ENCODE measurements at places on chromosomes 5 and 9.

DNA sequence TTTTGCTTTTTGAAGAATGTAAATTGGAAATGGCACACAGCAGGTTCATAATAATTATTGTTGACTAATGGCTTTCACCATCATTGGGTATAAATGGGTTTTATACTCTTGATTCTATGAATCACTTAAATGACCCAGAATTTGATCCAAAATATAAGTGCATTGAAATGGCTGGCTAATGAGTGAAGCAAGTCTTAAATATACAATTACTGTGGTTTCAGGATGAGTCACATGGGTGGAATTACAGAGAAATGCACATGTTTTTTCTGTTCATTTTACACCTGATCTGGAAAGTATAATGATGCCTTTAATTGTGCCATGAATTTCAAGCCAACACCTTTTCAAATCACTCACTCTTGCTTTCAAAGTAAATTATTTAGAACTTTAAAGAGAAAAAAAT, 380.8 kb upstream of the CD180 start:
- DNase-seq: peak; percentile 26

DNA sequence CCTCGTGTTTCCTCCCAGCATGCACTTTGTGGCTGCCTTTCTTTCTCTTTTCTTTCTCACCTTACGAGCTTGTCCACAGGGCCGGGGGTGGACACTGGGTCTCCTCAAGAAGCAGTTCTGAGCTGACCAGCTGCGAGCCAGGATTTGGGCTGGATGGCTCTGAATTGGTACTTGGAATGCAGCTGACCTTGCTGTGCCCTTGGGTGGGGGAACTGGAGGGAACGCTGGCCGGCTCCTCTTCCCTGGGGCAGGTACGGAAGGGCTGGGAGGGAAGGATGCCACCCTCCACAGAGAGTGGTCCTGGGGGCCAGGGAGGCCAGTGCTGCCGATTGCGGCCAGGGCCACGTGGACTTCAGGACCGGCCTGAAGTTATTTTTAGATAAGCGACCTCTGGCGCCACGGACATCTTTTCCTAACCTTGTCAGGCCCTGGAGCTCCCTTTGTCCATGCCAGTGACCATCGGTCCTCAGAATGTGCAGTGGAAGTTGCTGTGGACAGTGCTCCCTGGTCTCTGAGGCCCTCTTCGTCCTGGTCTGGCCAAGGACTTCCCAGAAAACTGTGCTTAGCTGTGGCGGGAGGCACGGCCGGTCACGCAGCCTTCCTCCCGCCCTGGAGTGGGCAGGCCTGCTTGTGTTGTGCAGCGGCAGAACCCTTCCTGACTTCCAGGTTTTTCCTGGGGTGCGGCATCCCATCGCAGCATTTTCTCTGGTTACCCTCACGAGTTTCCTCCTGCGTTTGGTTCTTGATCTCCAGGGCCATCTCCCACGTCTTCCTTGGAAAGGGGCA, 13.5 kb upstream of the AHRR start:
- no peak for DNase-seq

GRCh38 chr9:77707383-77708063, 59.4 kb upstream of the GNA14 start:
- DNase-seq: peak; percentile 97

DNA sequence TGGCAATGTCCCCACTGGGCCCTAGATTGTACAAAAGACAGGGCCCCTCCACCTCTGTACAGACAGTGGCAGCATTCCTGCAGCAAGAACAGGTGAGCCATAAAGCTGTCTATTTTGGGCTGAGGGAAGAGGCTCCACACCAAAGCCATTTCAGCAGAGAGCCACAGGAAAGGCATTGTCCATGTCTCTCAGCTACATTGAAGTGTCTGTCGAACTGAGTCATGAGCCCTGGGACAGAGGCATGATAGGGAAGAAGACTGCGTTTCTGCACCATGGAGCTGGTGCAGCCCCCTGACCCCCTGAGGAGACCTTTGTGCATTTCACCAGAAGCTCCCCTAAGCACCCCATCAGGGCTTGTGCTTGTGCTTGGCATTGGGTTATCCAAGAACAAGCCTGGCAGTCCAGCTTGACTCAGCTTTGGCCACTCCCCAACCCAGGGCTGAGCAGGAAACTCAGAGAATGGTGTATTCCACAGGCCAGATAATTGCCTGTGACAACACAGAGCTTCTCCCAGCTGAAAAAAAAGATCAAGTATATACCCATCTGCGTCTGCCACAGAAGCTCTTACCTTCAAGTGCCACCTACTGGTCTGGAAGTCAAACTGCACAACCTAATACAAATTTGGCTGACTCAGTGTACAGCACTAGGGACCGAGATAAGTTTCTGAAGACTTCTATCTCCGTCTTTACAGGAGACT, 5.9 kb upstream of the FRMD3 start:
- peak; percentile 89 for DNase-seq

DNA sequence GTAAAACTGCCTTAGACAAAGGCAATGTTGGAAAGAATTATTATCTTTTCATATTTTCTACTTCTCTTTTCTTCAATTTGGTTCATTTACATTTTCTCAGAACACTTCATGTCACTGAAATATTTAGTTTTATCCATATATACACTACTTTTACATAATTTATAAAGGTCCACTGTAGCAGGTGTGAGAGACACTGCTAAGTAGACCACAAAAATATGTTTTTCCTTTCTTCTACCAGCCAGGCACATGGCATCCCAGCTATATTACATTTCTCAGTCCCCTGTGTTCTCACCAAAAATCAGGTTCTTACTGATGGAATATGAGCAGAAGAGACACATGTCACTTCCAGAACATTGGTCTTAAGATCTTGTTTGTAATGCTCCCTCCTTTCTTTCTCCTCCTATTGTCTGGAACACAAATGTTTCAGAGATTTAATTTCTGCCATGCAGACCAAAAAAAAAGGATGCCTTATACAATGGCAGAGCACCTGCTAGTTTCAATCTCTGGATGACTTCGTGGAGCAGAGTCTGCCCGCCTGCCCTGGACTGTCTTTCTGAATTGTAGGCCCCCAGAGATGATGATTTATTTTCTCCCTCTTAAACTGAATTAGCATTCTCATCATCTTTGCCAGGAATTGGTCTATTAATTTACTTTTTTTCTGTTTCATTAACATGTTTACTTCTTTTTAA, 125.4 kb upstream of the ACOT12 start:
- no peak for DNase-seq

GRCh38 chr9:128723352-128723865, 518 bp downstream of the ZDHHC12 start:
- no peak for DNase-seq

DNA sequence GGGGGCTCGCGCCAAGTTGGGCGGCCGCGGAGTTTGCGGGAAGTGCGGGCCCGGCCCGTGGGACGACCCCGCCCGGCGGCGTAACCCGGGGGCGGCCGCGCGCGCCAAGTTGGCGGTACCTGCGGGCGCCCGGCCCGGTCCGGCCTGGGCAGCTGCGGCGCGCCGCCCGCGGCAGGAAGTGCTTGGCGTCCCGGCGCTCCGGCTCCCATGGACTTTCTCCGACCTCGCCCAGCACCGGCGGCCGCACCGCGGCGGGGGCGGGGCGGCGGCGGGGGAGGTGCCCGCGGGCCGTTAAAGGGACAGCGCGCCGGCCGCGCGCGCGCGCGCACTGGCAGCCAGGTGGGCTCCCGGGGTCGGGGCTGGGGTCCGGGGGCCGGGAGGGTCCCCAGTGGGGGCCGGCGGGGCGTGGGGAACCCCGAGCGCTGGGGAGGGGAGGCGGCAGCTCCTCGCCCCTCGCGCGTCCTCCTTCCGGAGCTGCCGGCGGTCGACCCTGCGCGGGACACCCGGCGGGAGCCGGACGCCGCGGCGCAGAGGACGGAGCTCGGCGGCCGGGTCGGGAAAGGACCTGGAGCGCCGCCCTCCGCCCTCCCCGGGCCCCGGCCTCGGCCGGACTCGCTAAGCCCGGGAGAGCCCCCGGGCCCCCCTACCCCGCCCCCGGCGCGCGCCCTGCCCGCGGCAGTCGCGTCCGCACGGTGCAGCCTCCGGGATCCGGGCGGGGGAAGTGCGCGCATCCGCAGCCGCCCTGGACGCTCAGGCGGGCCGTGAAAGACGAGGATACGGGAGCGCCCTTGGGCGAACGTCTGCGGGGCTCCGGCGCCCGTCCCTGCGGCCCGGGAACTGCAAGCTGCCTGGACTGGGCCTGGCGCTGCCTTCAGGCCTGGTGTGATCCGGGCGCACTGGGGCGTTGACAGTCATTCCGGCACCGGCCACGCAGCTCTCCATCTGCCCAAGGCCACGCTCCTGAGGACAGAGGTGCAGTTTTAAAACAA, at the start of gene NACC2:
TSS of gene NACC2 (minus strand) at position 220 of the 989 bp plus-strand sequence. CDS start 44,768 bp downstream, outside the sequence.
- peak; percentile 84 for DNase-seq

GRCh38 chr9:98732801-98733200, 24.1 kb upstream of the GABBR2 start:
- no peak for DNase-seq

GRCh38 chr5:14663734-14664269, 716 bp upstream of the OTULIN start:
- DNase-seq: peak; percentile 63

DNA sequence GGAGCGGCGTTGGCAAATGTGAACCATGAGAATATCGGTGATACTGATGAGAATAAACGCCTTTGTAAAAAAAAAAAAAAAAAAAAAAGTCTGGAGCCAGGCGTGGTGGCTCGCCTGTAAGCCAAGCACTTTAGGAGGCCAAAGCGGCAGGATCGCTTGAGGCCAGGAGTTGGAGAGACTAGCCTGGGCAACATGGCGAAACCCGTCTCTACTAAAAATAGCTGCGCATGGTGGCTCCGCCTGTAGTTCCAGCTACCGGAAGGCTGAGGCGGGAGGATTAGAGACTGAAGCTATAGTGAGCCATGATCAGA, 425 bp upstream of the NFX1 start:
- no peak for DNase-seq

- DNase-seq: no peak
Measured at GRCh38 chr9:79014929-79015699, 556.7 kb upstream of the TLE4 start.

DNA sequence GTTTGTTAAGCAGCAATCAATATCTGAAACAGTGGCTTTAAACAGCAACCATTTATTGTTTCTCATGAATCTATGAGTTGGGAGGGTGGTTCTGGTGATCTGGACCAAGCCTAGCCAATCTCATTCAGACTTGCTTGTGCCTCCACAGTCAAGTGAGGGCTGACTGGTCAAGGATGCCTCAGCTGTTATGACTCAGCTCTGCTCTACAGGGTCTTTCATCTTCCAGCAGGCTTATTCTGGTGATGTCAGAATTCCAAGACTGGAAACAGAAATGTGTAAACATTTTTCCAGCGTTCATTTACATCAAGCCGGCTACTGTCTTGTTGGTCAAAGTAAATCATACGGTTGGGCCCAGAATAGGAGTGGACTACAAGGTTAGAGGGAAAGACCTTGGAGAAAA, 2.5 kb upstream of the PIP5K1B start:
- no peak for DNase-seq

- peak; percentile 68 for DNase-seq
Measured at GRCh38 chr9:35910613-35911359, 1.5 kb downstream of the SPAAR start.

GRCh38 chr5:62371409-62371808, 32.3 kb downstream of the DIMT1 start:
- DNase-seq: peak; percentile 25

GRCh38 chr5:77864997-77865396, 88.9 kb upstream of the TBCA start:
- DNase-seq: no peak

GRCh38 chr5:32095261-32095671, 78.9 kb downstream of the GOLPH3 start:
- DNase-seq: peak; percentile 19

GRCh38 chr9:134293611-134294152, 32.6 kb upstream of the RXRA start:
- peak; percentile 60 for DNase-seq

DNA sequence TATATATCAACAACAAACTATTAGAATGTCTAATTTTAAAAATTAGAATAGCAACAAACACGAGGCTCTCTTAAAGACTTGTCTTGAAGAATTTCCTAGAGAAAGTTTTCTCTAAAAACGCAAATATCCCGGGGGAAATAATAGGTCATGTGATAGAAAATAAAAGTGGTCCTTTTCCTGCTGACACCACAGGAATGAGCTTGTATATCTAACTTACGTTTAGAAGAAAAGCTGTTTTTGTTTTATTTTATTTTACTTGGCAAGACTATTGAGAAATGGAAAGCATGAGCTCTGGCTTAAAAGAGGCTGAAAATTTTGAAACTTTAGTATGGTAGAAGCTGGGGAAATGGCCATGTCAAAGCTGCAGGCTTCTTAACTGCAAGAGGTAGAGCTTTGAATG, 465.0 kb downstream of the AGTPBP1 start:
- no peak for DNase-seq

DNA sequence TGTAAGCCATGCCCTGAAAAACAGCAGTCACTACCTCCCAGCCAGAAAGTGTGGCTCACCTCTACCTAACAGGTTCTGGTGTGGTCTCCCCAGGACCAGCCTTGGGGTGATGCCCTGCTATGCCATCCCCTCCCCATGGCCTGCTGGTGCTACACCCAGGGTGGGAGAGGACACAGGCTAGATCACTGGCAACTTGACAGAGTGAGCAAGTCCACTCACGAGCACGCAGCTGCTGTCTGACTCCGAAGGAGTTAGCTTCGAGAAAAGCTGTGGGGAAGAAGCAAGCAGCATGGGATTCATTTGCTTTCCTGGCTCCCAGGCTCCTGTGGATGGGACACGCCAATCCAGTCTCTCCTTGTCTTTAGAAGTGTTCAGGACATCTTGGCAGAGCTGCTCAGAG, 102.2 kb downstream of the COL5A1 start:
- DNase-seq: no peak

DNA sequence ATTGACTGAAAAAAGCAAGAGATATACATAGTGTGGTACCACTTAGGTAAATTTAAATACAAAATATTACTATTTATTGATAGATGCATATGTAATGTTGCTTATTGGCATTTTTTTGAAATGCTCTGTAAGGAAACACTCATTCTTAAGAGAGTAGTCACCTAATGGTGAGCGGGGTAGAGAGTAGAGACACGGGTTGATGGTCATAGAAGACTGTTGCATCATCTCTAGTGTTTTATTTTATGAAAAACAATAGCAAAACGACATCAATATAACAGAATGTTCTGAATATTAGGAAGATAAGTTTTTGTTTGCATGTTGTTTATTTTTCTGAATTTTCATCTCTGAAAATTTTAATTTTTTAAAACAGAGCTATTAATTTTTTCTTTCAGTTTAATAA, 4.0 kb downstream of the SRP19 start:
- no peak for DNase-seq

- DNase-seq: no peak
Measured at GRCh38 chr9:73423891-73424290, 272.2 kb downstream of the ANXA1 start.

- DNase-seq: peak; percentile 21
Measured at GRCh38 chr5:158725297-158725851, 374.3 kb downstream of the EBF1 start.

GRCh38 chr5:151696470-151697061, 9.9 kb upstream of the SPARC start:
- peak; percentile 100 for DNase-seq

GRCh38 chr5:112002376-112002775, 245.4 kb upstream of the NREP start:
- DNase-seq: peak; percentile 28

- DNase-seq: no peak
Measured at GRCh38 chr5:58675341-58675740, 92.5 kb downstream of the RAB3C start.

All from GM23248 (cell line).